ENCODE measurements at places on chromosomes 3 and 15.

- no peak for DNase-seq
Observed at GRCh38 chr3:148930752-148931151, 60.6 kb upstream of the GYG1 start.

DNA sequence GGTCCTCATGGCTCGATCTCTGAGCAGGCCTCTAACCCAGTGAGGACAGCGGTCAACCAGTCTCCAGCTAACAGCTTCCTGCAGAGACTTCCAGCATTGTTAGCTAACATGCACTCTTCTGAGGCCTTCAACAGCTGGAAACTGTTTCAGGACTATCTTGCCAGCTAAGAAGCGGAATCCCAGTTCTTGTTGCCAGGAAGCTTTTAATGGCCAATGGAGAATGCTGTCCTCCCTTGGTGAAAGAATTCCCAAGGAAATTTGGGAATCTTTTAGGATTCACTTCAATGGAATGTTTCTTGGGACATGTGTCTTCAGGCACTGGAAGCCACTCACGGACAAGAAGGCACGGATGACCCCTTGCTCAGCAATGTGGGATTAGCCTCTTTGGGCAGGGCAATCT lies 91.7 kb downstream of the CEMIP start:
- DNase-seq: no peak

GRCh38 chr3:87288446-87288845 lies 12.1 kb upstream of the POU1F1 start:
- DNase-seq: no peak

DNA sequence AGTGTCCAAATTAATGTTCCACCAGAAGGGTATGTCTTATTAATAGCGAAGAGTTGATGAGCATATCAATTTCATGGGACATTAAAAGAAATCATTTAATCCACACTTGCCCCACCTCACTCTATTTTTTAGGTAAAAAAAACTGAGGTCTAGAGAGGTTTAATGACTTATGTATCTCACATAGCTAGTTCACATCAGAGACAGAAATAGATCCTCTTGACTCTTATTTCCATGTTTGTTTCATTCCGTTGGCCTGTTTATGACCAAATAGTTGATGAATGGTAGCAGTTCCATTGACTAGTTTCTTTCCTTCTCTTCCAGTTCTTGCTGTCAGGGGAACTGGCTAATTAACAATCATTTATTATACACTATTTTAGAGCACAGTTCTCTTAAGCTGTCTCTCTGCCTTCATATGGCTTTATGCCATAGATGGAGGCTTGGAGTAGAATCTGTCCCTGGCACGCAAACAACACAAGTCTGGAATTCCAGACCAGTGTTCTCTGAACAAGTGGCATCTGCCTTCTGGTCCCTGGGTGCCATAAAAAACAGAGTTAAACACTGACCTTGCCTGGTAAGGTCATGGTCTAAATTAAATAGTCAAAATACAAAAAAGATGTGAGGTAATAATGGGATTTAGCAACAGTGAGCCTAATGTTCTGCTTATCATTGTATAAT lies 220.0 kb upstream of the CGNL1 start:
- DNase-seq: no peak

Data from common myeloid progenitor, CD34-positive (primary cell).